ENCODE measurements at places on chromosomes 6 and 20.
A peak's percentile ranks its signal among the peaks of the same experiment; 100 is the strongest.

- no peak for DNase-seq
Measured at GRCh38 chr20:62487561-62488354, 12.0 kb upstream of the GATA5 start.

DNA sequence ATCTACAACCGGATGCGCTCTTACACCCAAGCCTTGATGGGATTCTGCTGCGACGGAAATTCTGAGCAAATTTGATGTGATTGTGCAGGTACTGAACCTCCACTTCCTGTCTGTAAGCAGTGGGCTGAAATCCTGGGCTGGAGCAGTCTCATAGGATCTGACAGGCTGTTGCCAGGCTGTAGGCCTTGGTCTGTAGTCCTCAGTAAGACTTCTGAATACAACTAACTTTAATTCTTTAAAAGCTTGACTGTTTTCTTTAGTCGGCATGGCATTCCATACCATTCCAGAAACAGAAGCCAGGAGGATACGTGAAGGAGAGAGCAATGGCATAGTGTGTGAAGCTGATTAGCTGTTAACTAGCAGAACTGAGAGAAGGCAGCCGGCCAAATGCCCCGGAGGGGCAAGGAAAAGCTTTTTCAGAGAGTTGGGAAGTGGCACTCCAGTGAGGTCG, 68.3 kb downstream of the ADTRP start:
- DNase-seq: peak; percentile 45

DNA sequence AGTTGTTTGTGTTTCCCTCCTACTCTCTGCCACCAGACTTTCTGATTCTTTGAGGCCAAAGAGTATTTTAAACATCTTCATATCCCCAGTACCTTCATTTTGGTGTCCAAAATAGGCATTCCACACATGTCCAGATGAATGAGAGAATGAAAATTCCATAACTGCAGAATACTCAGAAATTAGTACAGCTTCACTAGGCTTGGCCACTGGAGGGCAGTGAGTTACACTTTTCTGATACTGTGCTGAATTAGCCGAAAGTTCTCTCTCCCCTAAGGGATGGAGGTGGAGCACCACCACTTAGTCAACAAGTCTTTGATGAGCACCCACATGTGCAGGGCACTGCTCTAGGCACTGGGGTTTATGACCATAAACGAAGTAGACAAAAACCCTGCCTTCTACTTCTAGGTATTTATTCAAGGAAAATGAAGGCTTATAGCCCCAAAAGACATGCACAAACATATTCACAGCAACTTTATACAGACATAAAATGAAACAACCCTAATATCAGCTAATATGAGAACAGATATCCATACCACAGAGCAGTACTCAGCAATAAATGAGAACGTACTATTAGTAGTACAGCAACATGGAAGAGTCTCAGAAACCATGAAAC, 46.1 kb upstream of the TMEM217 start:
- no peak for DNase-seq

GRCh38 chr20:15702161-15702560, 871.1 kb downstream of the KIF16B start:
- DNase-seq: no peak

DNA sequence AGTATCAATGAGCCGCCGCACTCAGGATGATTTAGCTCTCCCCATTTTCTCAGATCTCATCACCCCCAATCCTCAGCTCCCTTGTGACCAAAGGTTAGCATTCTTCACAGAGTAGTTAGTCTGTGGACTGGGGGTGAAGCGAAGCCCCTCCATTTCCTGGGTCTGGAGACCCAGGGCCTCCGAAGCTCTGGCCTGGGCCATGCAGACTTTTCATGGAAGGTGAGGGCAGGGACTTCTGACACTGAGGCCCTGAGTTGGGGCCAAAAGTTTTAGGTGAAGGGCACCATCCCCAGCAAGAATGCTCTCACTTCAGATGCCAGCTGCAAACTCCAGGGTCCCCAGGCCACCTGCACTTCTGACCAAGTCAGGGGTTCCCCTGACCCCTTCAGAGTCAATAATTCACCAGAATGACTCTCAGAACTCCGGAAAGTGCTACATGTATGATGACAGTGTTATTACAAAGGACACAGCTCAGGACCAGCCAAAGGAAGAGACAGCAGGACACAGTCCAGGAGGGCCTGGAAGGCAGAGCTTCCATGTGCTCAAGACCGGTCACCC, 65.7 kb upstream of the DUSP22 start:
- no peak for DNase-seq

DNA sequence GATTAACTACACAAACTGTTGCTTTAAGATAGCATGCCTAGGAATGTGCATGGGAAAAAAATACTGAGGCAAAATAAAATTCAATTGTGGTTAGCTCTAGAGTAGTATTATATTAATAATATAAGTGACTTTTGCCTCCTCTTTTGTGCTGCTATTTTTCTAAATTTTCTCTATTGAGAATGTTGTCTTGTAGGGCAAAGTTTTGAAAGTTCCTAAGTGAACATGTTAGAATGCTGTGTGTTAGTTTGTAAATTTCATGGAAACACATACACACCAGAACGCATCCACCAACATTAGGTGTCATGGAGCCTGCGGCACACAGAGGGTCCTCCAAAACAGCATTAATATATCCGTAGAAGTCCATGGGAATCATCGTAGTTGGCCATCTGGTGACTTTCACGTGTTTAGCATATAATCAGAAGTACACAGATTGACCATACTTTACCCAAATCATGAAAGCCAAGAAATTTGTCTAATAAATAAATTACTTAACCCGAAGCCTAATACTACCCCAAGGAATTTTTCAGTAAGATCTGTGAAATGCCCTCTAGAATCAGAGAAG, 25.6 kb downstream of the ARHGAP18 start:
- DNase-seq: no peak

- DNase-seq: peak; percentile 4
Measured at GRCh38 chr6:2081155-2082138, 164.0 kb downstream of the GMDS start.

DNA sequence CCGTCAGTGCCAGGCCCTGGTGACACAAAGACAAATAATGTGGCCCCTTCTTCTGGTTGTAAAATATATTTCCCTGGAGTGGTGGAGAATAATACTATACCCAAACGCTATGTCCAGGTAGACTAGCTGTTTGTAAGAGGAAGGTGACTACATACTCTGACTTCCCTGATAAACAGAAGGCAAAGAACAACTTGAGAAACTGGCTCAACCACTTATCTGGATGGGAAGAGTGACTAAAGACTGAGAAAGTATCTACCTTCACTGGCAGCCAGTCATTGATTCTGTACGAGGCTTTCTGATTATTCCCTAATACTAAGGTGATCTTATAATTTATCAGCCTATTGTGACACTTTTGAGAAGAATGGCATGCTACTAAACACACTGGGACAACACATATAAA, 569.7 kb downstream of the EPHA7 start:
- DNase-seq: no peak

- DNase-seq: peak; percentile 34
Measured at GRCh38 chr6:13303668-13304017, 24.7 kb downstream of the TBC1D7 start.

DNA sequence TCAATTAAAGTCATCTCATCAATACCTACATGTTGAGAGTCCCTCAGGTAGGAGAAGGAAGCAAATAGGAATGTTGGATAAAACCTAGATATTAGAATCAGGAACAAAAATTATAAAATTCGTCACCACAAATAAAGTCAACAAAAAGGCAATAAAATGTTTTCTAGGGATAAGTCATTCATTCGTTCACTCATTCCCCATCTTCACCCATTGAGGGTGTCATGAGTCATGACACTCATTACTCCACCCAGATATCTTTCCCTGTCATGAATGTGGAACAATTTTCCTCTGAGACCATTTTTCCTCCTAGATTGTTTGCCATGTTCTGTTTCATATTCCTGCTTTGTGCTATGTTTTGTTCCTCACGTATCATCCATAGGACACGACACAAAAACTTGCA, 50.9 kb upstream of the OLIG3 start:
- DNase-seq: no peak

DNA sequence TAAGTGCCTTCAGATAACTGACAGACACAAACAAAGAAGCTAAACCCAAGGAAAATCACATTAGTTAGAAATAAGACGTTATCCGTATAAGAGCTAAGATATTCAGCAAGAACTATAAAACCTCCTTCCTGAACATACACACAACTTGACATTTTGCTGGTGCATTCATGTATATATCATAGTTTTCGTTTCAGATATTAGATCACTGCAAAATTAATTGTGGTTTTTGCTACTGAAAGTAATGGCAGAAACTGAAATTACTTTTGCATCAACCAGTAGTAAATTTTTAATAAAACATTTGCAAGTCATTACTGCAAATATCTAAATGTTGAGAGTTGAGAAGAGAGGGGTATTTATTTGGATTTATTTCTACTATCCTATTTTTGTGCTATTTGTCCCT, 26.1 kb upstream of the KCNQ5 start:
- DNase-seq: no peak

- no peak for DNase-seq
Measured at GRCh38 chr20:52747845-52748284, 224.3 kb upstream of the TSHZ2 start.

- no peak for DNase-seq
Measured at GRCh38 chr20:40810332-40811000, 121.4 kb upstream of the MAFB start.

DNA sequence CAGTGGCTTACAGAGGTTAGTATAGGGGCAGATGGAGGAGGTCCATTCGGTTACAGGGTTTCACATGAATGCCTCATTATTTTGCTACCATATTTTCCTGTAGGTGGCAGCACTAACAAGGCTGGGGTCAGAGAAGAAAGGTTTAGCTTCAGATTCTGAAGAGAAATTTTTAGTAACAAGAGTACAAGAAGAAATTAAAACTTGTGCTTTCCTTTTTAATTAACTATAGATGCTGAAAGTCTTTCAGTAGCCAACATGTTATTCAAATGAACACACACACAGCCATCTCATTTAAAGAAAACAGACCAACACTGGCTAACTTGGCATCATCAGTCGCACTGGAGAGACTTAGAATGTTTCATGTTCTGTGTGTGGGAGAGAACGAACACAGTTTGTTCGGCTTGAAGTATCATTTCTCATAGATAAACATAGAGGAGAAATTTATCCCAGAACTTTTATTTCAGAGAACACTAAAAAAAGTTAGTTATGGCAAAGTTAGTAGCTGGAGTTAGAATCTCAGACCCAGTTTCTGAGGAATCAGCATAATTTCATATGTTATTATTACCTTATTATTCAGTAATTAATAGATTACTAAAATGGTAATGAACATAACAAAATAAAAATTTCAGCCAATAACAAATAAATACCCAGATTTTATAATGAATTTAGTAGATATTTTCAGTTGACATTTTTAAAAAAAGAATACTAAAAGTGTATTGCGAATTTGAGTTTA, 314.0 kb upstream of the RSPO3 start:
- DNase-seq: peak; percentile 5

DNA sequence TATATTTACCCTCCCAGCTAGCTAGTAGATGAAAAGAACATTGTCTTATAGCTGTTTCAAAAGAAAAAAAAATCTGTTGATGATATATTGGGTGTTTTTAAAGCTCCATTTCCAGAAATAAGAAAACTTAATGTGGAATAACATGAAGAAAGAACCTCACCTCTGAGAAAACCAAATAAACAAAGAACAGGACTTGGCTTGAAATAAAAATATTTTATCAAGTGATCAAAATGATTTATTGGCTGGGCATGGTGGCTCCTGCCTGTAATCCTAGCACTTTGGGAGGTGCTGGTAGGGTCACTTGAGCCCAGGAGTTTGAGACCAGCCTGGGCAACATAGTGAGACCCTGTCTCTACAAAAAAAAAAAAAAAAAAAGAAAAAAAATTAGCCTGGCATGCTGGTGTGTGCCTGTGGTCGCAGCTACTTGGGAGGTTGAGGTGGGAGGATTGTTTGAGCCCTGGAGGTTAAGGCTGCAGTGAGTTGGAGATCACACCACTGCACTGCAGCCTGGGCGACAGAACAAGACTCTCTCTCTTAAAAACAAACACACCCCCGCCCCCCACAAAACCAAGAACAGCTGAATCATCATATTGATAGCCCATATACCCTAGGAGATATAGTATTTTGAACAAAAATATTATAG, 7.9 kb downstream of the RNF24 start:
- DNase-seq: no peak
